AG09309 (cell line): ENCODE measurements at places on chromosomes 7 and 10.

GRCh38 chr10:60942134-60942787 is 1.7 kb downstream of the RHOBTB1 start:
- no peak for DNase-seq

GRCh38 chr10:80855348-80855971 is 317.8 kb downstream of the SH2D4B start:
- no peak for DNase-seq

DNA sequence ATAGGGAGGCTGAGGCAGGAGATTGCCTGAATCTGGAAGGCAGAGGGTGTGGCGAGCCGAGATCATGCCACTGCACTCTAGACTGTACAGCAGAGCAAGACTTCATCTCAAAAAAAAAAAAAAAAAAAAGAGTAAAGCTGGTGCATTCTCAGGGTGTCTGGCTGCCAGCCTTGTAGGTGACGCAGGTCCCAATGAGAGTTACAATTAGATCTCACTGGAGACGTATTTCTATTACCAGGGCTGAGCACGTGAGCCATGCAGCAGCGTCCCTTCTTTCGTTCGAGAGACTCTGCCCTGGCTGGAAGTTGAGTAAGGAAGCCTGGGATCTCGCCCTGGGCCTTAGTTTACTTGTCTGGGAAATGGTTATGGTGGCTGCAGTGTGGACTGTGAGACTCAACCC is 22.4 kb upstream of the ZMIZ1 start:
- no peak for DNase-seq

DNA sequence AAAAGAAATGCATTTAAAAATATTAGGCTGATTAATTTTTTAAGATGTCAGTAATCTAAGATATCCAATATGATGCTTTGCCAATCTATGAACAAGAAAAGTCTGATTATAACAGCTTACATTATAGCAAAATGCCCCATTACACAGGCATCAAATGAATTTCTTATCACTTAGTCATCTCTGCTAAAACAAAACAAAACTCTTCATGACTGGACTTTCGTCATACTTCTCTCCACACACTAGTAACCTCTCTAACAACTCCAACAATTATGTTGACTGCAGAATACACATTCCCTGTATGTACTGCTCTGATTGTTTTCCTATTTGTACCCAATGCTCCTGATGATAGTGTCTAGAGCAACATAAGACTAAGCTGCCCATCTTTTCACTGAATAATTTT is 3.8 kb upstream of the MKI67 start:
- DNase-seq = peak; percentile 2

DNA sequence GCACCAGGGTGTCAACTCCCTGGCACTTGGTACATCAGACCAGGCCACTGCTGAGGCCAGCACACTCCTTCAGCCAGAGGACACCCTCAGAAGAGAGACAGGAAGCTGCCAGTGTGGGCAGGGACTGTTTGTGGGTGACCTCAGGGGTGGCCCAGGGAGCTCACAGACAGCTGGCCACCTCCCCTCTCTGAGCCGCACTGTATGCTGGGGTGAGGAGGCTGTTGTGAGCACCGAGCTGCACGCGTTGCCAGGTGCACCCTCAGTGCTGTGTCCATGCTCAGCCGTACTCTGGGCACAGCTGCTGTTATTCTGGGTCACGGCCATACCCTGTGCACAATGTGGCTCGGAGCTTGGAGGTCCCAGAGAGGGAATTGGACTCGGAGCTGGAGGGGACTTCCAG is 61.5 kb upstream of the NANOS1 start:
- no peak for DNase-seq

GRCh38 chr7:99195867-99196266 is 12.0 kb downstream of the KPNA7 start:
- no peak for DNase-seq

GRCh38 chr10:20132816-20133215 is 316.6 kb downstream of the PLXDC2 start:
- DNase-seq = no peak

- DNase-seq = no peak
These were observed 521.2 kb downstream of the TCERG1L start for GRCh38 chr10:130790339-130790738.

DNA sequence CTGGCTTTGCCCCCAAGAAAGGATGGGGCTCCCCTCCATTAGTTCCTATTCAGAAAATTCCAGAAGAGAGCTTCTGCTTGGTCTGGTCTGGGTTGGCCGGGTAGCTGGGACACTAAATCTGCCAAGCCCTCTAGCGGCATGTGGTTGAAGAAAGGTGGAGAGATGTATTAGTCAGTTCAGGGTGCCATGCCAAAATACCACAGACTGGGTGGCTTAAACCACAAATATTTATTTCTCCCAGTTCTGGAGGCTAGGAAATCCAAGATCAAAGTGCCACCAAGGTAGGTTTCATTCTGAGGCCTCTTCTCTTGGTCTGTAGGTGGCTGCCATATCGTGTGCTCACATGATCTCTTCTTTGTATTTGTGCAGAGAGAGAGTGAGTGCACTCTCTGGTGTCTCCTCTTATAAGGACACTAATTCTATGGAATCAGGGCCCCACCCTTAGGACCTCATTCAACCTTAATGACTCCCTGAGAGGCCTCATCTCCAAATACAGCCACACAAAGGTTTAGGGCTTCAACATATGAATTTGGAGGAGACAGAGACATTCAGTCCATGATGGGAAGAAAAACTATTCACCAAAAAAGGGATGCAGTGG is 38.7 kb upstream of the MTPAP start:
- DNase-seq = no peak
